ENCODE measurements at places on chromosomes 2 and 18.

DNA sequence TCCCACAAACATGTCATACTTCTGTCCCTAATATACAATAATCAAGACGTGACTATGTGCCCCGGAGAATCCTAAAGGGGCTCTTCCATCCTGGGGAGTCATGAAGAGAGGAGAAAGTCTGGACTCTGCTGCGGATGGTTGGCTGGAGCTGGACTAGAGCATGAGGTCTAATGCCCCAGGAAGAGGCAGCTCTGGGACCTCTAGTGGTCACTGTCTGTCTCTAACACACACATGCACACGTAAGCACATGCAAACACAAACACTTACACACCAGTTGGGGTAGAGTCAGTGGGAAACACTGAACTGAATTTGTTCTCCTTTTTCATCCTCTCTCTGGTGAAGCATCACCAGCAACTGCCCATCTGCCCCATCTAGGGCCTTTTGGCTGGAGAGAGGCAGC, 271.6 kb downstream of the TDRD15 start:
- DNase-seq: no peak

DNA sequence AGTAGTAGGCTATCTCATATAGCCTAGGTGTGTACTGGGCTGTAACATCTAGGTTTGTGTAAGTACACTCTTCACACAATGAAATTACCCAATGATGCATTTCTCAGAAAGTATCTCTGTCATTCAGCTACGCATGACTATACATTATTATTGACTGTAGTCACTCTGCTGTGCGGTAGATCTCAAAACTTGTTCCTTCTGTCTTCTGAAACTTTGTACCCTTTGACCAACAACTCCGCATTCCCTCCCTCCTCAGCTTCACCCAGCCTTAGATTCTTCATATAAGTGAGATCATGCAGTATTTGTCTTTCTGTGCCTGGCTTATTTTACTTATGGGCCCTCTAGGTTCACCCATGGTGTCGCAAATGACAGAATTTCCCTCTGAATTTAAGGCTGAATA, 49.0 kb downstream of the TAF1B start:
- DNase-seq: no peak

DNA sequence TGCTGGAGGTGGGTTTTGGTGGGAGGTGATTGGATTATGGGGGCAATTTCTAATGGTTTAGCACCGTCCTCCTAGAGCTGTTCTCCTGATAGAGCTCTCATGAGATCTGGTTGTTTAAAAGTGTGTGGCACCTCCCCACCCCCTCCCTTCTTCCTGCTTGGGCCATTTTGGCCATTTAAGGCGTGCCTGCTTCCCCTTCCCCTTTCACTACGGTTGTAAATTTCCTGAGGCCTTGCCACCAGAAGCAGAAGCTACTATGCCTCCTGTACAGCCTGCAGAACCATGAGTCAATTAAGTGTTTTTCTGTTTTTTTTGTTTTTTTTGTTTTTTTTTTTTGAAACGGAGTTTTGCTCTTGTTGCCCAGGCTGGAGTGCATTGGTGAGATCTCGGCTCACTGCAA, 335.7 kb upstream of the HS6ST1 start:
- no peak for DNase-seq

- no peak for DNase-seq
These were observed 121.6 kb upstream of the HNRNPA3 start for GRCh38 chr2:177090967-177091366.

DNA sequence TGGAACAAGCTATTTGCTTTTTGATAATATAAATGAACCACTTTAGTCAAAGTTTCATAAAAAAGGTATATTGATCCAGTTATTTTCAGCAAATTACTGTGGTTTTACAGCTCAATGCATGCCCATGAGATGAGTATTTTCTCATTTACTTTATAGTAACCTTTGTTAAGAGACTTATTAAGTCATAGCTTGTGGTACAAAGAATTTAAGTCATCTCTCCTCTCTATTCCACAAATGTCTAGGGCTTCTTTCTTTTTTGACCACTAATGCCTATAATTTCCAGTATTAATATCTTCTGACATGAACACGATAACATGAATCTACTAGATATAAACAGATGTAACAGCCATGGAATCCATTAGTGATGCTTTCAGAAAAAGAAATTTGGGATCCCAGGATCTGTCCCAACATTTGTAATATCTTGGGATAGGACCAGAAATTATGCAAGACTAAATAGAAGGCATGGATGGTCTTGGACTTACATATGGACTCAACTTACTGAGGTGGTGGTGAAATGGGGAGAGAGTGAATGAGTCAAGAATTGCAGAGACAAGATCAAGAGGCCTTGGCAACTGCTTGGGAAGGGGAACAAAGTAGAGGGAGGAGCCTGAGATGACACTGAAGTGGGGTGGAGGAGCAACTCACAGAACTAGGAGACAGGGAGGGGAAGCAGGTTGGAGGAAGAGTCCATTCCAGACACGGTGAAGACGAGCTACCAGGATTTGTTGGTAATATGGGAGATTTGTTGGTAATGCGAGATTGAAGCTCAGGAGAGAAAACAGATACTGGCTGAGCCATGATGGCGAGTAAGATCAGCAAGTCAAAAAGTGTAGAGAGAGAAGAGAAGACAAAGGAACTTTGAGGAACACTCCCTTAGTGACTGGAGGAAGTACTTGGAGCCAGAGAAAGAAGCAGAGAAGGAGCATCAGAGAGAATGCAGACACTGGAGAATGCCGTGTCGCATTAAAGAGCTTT, 42.4 kb upstream of the KDM3A start:
- DNase-seq: no peak

GRCh38 chr2:27070653-27071276, 689 bp downstream of the OST4 start:
- DNase-seq: no peak

DNA sequence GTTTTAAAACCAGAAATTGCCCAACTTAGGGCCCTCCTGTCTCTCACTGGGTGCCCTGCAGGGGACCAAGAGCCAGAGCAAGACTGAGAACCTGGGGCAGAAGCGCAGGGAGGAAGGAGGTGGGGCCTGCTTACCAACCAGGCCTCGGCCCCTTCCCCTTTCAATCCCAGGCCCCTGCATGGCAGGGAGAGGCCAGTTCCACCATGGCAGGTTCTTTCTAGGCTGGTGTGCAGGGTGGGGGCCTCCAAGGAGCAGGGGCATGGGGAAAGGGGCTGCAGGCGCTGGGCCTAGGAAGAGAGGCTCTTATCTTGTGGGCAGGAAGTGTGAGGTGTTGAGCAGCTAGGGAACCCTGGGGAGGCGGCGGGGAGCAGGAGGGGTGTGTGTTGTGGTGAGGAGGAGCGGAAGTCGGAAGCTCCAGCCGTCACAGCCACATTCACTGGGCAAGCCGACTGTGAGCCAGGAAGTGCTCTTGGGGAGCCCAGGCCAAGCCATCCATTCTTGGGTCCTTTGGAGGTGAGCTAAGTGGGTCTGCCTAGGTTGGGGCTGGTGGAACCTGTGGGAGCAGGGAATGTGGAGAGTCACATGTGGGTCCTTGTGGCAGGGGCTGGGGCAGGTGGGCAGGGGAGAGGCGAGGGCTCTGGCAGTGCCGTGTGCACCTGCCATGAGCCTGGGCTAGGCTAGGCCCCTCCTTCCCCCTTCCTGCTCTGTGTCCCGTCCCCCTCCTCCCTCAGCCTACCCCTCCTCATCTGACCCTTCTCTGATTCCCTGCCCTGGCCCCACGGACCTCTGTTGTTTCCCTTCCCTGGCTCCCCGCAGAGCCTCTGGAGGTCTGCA, at the start of gene PSD4:
TSS of gene PSD4 (plus strand) at position 430 of the 834 bp plus-strand sequence. CDS start 8,486 bp downstream, outside the sequence.
- DNase-seq: peak; percentile 77

DNA sequence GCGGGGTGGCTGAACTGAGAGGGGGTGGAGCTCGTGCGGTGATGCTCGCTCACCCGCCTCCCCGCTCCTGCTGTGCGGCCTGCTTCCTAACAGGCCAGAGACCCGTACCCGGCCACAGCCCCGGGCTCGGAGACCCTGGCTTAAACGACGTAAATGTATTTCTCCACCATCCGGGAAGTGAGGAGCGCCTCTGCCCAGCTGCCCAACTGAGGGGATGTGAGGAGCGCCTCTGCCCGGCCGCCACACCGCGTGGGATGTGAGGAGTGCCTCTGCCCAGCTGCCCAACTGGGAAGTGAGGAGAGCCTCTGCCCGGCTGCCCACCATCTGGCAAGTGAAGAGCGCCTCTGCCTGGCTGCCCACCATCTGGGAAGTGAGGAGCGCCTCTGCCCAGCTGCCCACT, 110.6 kb downstream of the HS6ST1 start:
- no peak for DNase-seq

GRCh38 chr2:42562474-42563144, 5.8 kb upstream of the MTA3 start:
- no peak for DNase-seq

DNA sequence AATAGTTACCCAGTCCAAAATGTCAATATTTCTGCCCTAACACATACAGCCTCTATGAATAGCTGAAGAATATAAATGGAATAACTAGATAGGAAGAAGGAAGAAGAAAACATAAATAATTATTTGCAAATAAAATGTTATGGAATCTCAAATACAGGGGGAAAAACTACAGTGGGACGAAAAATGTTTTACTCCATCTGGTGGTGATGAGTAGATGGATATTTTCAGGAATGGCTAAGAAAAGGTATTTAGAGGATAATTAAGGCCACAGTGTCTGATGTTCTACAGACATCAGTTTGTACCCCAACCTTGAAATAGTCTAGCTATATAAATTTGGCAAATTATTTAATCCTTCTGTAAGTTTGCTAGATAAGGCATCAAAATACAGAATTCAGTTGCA, 178.1 kb upstream of the FSHR start:
- no peak for DNase-seq

- no peak for DNase-seq
These were observed 8.7 kb downstream of the GLS start for GRCh38 chr2:190889175-190889943.

DNA sequence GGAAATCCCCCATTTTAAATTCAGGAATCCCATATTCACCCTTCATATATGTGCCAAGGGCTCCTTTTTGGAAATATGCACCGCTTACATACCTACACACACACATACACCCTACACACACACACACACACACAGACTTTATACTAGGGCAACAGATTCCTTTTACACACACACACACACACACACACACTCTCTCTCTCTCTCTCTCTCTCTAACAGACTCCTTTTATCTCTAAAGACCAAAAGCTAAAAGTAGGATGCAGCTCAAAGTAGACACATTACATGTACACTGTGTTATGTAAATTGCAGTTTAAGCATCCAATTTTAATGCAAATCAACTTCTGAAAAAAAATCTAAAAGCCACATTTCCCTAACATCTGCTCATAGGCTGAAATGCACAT, 130.9 kb upstream of the CAPN13 start:
- no peak for DNase-seq

- DNase-seq: no peak
These were observed 149.7 kb downstream of the GULP1 start for GRCh38 chr2:188441288-188441947.

- no peak for DNase-seq
These were observed 83.1 kb upstream of the SP3 start for GRCh38 chr2:174048243-174048642.

DNA sequence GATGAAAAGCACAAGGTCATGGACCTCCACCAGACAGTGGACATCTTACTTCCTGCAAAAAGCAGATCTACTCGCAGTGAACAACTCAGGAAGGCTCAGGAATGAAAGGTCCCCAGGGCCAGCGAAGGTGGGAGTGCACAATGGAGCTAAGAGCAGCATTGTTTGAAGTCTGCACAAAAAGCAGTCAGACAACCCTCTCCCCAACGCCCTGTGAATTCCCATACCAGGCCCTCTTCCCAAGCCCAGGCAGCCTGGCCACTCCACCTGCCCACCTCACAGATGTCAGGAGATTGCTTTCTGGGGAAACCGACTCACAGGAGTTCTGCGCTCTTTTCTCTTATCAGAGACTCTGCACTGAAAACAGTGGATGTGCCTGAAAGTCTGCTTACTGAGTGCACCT, 34.8 kb downstream of the ST8SIA5 start:
- no peak for DNase-seq

DNA sequence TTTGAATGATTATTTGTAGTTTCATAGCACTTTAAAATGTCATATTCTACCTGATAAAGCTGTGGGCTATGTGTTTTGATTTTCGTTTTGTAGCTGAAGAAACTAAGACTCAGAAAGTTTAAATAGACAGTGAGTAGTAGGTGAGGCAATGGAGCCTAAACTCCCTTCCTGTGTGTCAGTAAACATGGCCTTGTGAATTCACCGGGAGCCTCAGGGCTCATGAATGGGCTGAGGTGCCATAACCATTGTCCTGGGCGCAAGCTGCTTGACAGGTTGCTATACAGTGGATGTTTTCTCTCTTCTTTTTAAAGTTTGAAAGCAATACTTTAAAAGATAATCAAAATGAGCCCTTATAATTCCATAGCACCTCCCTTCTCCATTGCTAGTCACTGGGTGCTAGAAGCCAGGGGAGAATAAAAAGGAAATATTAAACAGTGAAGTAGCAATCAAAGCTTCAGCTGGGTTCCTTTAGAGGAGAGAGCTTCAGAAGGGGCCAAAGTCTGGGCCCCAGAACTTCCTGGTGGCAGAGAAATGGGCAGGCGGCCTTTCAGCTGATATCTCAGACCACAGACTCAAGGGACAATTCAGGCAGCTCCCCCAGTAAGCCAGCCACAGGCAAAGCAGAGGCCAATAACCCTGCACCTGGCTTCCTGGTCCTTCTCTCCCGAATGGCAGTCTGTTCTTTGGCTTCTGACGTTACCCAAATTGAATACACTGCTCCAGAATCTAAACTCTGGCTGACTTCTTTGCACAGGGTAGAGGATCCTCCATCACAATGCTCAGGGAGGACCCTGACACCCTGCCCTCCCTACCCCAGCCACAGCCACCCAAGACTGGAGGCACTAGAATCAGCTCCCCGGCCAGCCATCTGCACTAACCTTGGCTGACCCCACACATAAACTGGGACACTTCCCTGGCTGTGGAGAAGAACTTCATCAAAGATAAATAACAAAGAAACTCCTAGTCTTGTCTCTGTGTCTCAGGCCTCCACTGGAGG, 51.8 kb upstream of the NPAS2 start:
- no peak for DNase-seq

- DNase-seq: no peak
These were observed 193.0 kb downstream of the RAB3GAP1 start for GRCh38 chr2:135245071-135245470.

DNA sequence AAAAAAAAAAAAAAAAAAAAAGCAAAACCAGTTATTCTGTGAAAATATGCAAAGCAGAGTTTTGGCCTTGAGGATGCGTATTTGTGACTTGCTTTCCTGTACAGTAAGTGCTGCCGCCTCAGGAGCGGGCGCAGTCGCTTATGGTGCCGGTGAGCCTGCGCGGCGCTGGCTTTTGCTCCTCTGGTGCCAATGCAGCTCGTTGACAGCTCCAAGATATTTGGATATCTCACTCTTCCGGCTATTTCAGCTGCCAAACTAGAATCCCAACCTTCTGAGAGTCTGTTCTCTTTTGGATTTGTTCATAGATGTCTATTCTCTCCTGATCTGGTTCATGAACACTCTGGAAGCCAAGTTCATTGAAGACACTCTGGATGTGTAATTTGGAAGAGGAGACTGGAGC, 184.1 kb downstream of the AGAP1 start:
- DNase-seq: no peak

DNA sequence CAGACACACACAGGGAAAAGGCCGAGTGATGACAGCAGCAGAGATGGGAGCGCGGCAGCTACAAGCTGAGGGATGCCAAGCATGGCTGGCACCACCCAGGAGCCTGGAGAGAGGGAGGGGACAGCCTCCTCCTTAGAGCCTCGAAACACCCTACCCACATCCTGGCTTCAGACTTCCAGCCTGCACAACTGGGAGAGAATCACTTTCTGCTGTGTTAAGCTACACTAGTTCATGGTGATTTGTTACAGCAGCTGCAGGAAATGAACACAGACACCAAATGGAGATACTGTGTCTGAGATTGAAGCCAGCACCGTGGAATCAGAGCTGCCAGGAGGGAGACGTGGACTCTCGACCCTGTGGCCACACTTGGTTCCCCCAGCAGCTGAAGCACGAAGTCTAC, 27.5 kb upstream of the FOSL2 start:
- DNase-seq: no peak

Data from stimulated activated CD4-positive, alpha-beta T cell treated with anti-CD3 and anti-CD28 coated beads, Interleukin-12 subunit alpha, Interleukin-12 subunit beta, amount 100 ng/mL, for 4 hours (primary cell).